ENCODE measurements at places on chromosomes 7 and 10.

DNA sequence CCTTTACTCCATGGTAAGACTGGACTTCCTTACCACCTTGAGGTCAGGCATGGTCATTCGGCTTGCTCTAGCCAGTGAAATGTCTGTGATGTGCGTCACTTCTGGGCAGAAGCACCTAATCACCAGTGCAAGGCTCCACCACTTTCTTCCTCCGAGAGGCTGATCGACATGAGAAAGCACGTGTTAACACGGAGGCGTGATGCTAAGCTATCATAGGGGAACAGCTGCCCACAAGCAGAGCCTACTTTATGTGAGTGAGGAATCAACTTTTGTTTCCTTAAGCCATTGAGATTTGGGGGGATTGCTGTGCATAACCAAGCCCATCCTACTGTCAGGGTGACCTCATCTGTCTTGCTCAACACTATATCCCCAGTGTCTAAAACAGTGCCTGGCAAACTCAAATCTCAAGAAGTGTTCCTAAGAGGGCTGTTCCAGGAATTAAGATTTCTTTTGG, 23.1 kb upstream of the SAR1A start:
- no peak for DNase-seq

DNA sequence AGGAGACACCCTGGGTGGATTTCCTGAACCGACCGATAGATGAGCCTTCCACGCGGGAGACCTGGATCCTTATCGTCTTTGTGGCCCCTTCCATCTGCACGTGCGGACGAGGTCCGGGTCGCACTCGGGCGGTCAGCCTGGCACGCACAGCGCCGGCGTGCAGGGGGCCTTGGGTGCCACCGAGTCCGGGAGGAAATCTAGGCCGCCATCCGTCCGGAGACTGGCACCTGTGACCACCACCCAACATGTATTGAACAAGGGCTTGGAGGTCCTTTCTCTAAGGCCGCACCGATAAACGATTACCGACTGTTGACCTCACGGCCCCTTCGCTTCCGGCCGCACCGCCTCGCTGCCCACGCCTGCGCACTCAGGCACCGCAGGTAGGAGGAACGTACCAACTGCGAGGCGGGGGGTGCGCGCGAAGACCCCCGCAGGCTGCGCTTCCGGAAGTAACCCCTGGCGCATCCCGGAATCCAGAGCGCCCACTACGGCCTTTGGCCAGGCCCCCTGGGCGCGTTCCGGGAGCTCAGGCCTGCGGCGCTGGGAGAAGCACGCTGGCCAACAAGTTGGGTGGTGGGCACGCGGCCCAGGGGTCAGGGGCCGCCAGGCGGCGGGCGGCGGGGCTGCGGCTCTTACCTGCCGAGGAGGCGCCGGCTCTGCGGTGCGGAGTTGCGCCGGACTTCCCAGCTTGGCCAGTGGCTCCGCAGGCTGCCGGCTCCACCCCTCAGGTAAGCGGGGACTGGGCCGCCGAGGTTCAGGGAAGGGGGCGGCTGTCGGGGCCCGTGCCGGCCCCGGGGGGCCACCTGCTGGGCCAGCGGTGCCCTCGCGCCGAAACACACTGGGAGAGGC, at the start of the genes ACTR3C and LRRC61:
ACTR3C (minus strand) TSS at position 713 of the 849 bp plus-strand sequence. CDS start 28,249 bp downstream, outside the sequence.
LRRC61 (plus strand) TSS at position 523 of the 849 bp plus-strand sequence. CDS start 13,507 bp downstream, outside the sequence.
- DNase-seq = peak; percentile 94

DNA sequence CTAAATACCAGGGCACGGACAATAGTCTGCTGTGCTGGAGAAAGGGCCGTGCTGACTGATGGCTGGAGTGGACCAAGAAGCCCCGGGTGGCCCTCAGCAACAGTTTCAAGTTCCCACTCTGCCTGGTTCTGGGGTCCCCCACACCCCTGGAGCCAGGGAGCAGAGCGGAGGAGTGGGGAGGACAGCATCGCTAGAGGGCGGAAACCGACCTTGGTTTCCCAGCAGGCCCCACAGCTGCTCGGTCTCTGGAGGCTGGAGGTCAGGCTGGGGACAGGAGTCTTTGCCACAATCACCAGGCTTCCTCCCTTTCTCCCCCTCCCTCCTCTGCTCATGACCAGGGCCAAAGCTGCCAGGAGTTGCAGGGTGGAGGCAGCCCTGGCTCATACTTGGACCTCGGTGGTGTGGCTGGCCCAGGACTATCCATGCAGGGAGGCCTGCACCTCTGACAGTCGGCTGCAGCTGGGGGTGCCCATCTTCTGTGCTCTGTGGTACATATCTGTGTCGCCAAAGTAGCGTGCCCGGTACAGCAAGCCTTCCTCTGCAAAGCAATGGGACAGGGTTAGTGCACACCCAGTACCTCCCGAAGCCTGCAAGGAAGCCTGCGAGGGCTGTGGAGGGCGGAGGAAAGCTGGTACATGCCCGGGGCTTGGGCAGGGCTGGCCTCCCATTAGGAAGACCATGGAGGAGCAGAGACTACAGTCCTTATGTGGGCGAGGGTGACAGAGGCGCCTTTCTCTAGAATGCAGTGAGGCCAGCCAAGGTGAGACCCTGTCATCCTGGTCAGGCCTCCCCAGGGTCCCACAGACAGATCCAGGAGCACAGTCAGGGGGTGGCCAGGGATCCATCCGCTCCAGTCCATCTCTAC, 19.1 kb downstream of the DNAJB12 start:
- DNase-seq = peak; percentile 54

GRCh38 chr10:24209432-24209771, 464 bp downstream of the KIAA1217 start:
- peak; percentile 74 for DNase-seq

- DNase-seq = no peak
These were observed 8.1 kb downstream of the APBB1IP start for GRCh38 chr10:26446258-26446657.

GRCh38 chr10:105973360-105973759, 1191.1 kb downstream of the SORCS1 start:
- peak; percentile 9 for DNase-seq

DNA sequence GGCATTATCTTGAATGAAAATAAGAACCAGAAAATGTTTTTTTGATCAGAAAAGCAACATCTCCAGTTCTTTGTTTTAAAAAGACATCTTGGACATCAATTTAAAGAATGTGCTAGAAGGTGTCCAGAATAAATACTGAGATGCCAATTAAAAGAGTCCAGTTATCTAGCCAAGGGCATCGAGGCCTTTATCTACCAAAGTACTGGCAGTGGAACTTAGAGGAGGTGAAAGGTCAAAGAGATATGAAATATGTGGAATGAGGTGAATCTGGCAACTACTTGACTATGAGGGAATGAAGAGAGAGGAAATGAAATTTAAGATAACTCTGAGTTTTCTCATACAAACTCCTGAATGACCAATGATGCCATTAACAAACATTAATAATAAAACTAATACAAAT, 154.3 kb upstream of the GNAI1 start:
- no peak for DNase-seq

DNA sequence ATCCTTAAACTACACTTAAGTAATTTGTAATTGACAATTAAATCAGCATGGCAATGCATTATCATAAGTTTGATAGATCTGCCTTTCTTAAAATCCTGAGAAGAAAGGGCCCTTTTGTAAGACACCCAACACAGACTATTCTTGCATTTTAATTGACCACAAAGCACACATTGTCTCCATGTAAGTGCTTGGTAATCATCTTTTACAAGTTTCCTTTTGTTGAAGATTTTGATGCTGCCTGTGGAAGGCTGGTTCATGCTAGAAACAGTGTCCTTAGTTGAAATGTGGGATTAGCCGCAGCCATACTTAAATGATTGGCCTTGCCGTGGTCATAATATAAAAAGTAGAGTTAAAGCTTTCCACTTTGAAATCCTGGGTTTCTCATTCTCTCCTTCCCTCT, 32.3 kb upstream of the CELF2 start:
- DNase-seq = no peak

GRCh38 chr10:90817128-90817889, 40.5 kb downstream of the HTR7 start:
- DNase-seq = no peak

DNA sequence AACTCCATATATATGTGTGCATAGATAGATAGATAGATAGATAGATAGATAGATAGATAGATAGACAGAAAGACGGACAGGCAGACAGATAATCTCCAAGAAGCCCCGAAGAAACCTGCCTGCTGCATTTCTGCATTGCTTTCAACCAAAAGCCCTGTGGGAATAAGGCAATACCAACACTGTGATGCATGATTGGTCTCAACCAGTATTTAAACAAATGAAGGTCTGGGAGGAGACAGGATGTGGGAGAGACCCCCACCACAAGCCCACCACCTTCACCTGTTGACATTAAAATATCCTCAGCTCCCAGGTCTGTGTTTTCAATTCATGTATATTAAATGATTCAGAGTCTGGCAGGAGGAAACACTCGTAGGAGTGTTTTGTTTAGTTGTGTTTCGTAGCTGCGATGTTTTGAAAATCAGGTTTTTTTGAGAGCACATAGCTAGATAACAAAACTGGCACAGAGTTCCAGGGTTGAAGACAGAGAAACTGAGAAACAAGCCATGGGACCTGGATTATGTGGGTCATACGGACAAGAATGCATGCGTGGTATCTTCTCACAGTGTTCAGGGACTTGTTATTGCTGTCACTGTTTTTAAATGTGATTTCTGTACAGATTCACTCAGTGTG, 200.7 kb upstream of the AHR start:
- DNase-seq = no peak

DNA sequence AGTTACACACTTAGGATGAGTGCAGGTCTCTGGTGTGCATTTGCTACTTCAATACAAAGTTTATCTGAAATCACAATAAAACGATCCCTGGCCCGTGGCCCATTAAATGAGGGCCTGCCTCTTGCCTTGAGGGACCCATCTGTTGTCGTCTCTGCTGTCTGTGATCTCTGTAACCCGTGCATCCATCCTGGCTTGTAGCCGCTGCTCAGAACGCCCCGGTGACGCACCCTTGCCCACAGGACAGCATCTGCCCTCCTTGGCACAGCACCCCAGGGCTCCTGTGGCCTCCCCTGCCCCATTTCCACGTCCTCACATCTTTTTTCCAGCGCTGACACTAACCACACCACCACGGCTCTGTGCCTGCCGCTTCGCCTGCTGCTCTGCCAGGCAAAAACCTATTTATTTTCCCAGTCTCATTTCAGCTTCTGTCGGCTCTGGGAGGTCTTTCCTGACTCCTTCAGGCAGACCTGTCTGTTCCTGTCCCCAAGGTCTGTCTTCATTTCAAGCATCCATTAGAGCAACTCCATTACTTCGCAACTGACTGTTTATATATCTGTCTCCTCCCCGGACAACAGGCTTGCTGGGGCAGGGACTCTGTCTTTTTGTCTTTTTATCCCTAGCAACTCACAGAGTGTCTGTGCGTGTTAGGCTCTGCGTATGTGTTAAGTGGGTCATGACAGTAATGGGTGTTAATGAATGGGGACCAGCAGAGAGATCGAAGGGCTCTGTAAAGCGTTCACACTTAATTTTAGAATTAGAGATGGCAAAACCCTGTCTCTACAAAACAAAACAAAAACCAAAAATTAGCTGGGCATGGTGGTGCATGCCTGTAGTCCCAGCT, 16.4 kb downstream of the CARD11 start:
- DNase-seq = peak; percentile 88

DNA sequence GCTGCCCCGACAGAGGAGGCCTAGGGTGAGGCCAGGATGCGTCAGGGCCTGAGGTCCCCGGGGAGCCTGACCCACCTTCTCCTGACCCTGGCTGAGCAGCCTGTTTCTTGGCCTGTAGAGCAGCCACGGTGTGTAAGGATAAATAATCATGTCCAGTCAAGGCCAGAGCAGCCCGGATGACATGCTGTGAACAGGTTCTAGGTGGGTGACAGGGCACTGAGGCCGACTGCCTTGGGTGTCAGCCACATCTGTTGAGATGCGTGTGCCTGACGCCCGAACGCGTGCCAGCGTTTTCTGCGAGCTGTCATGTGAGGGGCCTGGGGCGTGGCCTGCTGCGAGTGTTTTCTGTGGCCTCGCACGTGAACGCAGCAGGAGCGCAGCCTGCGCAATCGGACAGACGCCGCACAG, 118.3 kb downstream of the FAM53B start:
- no peak for DNase-seq

DNA sequence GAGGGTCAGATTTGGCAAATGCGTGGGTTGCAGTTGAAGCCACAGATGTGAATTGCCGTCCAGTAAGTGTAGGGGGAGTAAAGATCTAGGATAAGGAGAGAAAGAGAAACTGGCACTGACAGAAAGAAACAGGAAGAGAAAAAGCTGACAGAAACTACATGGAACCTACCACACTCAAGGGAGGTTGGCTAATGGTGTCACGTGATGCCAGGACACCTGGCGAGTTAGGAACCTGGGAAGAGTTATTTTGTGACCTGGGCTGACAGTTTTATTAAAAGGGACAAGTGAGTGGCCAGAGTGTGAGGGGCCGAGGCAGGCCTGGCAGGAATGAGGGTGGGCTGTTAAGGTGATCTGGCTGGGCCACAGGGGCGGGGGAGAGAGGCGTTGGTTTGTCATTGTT, 188.7 kb downstream of the ADARB2 start:
- no peak for DNase-seq

GRCh38 chr10:31768467-31768866, 160.2 kb downstream of the ARHGAP12 start:
- DNase-seq = no peak

GRCh38 chr7:70344726-70345125, 746.5 kb downstream of the AUTS2 start:
- DNase-seq = no peak

DNA sequence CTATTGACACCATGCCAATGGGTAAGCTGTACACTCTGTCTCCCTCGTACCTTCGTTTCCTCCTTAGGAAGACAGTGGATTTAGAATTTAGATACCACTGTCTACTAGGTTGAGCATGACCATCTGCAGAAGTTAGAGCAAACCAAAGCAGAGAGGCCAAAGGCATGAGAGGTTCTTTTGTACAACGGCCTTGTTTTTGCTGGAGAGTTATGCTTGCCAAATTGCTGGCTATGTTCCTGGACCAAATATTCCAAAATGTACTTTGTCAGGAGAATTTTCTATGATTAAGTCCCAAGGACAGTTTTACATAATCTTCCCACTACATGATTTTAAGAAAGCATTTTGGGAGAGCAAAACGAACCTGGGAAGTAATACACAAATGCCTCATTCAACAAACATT, 47.9 kb upstream of the PLCE1 start:
- DNase-seq = no peak

DNA sequence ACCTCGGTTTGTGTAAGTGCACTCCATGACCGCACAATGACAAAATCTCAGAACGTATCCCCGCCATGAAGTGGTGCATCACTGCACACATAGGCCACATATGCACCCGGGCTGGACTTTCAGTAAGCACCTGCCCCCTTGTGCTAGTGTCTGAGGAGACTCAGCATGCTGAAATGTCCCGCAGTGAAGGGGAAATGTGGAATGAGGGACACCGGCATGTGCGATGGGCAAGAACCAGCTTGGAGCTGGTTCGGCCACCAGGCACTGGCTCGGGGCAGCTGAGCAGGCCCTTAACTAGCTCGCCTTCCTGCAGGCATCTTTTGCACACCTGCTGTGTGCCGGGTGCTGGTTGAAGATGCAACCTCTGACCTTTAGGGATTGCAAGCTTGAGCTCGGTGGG, 49.8 kb upstream of the TNS3 start:
- DNase-seq = no peak

GRCh38 chr10:64037071-64037661, 516.0 kb downstream of the REEP3 start:
- DNase-seq = no peak

- DNase-seq = no peak
These were observed 49.0 kb downstream of the NDUFB2 start for GRCh38 chr7:140745266-140746058.
